ENCODE measurements at places on chromosomes 7 and 10.

- no peak for DNase-seq
These were observed 157.0 kb upstream of the CACNA2D1 start for GRCh38 chr7:82600531-82600930.

- no peak for DNase-seq
These were observed 20.4 kb downstream of the GRID2IP start for GRCh38 chr7:6530626-6531491.

GRCh38 chr7:55247428-55247827 lies 117.7 kb upstream of the LANCL2 start:
- peak; percentile 29 for DNase-seq

DNA sequence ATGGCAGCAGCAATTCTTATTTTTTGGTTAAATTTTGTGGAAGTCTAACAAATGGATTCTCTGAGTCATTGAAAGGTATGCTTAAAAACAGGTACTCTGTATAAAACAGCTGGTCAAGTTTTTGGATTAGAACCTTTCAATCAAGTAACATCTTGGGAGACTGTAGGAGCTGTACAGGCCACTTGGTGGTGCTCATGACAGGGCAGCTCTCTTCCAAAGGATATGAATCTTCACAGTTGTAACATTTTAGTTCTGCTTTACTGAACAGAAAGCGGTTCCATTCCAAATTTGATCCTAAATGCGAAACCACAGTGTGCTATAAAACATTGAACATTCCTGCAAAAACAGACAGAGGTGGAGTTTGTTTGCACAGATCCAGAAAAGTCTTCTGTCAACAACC lies 44.5 kb upstream of the AGR3 start:
- DNase-seq = peak; percentile 70

GRCh38 chr10:555682-556350 lies 133.7 kb downstream of the DIP2C start:
- no peak for DNase-seq

GRCh38 chr7:106294334-106294733 lies 9.6 kb upstream of the NAMPT start:
- DNase-seq = no peak

DNA sequence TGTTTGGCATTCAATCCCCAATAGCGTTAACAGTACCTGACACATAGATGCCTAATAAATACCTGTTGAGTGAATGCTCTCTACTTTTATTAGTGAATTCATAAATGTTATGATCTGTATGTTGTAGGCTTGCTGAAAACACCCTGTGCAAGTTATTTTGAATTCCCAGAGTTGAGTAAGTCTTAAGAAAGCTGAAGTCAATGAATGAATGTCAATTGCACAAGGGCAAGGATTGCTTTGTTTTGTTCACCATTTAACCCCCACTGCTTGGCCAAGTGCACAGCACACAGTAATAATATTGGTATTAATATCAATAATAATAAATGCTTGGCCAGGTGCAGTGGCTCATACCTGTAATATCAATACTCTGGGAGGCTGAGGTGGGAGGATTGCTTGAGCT lies 10.2 kb downstream of the CPA1 start:
- DNase-seq = no peak

GRCh38 chr7:149743476-149744255 lies 29.7 kb downstream of the ZNF467 start:
- no peak for DNase-seq

- no peak for DNase-seq
These were observed 18.0 kb downstream of the CNNM2 start for GRCh38 chr10:102935939-102936605.

DNA sequence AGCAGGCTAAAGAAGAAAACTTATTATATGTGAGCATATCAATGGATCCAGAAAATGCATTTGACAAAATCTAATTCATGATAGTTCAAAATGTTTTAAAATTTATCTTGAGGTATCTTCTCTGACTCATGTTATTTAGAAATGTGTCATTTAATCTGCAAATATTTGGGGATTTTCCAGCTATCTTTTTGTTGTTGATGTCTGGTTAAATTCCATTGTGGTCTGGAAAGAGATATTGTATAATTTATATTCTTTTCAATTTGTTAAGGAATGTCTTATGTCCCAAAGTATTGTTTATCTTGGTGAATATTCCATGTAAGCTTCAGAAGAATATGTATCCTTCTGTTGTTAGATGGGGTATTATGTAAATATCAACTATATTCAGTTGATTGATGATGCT lies 942.5 kb downstream of the KCNMA1 start:
- DNase-seq = no peak

- DNase-seq = no peak
These were observed 62.8 kb downstream of the EGFR start for GRCh38 chr7:55081472-55082227.

DNA sequence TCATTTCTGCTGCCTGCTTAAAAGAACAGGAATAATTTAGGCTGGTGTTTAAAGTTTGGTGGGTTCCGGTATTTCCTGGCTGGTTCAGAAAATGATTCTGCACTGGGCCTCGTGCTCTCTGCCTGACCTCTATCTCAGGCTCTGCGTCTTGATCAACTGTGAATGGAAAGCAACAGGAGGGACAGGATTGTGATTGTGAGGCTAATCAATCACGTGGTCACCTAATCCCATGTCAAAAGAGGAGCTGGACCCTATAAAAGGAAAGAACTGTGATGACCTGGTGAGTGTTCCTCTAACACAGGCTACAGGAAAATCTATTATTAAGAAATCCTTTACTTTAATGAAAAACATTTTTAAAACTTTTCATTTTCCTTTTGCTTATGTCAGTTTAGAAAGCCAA lies at the start of gene DHX32:
Gene DHX32 (minus strand): TSS at position 101 of the 400 bp plus-strand sequence. CDS start 468 bp downstream, outside the sequence.
- no peak for DNase-seq

GRCh38 chr10:132848291-132848701 lies 62.3 kb upstream of the NKX6-2 start:
- DNase-seq = no peak

- peak; percentile 78 for DNase-seq
These were observed 521 bp downstream of the LIMK1 start for GRCh38 chr7:74083928-74084721.

DNA sequence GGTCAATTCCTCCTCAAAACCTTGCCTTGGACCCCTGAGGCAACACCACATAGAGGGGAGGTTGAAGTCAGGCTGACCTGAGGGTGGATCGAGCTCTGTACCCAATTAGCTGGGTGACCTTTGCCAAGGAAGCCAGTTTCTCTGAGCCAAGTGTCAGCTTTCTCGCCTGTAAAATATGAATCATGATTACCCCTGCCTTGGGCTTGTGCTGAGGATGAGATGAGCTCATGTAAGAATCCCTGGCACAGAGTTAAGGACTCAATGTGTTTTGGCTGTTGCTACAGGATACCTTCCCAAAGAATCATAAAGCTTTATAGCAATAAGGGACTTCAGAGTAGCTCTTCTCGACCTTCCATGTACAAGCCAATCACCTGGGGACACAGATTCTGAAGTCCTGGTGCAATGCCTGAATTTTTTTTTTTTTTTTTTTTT lies 43.5 kb upstream of the CACUL1 start:
- peak; percentile 54 for DNase-seq

DNA sequence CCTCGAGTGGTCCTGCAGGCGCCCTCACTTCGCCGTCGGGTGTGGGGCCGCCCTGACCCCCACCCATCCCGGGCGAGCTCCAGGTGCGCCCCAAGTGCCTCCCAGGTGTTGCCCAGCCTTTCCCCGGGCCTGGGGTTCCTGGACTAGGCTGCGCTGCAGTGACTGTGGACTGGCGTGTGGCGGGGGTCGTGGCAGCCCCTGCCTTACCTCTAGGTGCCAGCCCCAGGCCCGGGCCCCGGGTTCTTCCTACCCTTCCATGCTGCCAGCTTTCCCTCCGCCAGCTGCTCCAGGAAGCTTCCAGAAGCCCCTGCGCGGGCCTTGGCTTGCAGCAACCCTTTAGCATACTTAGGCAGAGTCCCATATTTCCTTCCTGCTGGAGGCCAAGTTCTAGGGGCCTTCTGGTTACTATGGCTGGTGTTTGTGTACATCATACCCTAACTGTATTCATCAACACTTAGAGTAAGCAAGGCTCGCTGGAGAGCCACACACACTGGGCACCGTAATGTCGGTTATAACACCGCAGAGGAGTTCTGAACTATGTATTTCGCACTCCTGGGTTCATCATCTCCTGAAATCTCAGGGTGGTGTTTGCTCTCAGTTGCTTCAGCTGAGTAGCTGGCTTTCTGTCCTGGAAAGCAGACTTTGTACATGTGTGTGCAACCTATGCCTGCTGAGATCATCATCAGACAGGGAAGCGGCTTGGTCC lies 471 bp downstream of the MGMT start:
- peak; percentile 30 for DNase-seq

DNA sequence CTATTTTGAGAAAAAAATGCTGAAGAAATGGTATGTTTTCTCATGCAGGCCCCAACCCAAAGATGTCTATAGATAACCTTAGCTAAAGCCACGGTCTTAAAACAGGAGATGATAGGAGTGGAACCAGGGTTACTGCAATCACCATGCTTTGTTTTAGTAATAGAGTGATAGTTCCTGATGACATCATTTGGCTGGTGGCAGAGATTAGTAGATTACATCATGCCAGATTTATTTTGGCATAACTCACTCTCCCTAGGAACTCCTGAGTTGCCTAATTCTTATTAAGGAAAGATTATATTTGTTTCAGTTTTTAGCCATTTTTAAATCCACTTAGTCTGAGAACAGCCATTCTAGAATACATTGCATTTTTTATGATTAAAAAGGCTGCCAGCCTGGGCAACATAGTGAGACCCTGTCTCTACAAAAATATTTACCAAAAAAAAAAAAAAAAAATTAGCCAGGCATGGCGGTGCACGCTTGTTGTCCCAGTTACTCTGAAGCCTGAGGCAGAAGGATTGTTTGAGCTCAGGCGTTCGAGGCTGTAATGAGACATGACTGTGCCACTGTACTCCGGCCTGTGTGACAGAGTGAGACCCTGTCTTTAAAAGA lies 17.8 kb downstream of the ENO4 start:
- DNase-seq = peak; percentile 29
